Activated gamma-delta T cell treated with Interleukin-2 at 50 U/mL for 16 hours (primary cell): ENCODE measurements at places on chromosomes 5 and 9.

DNA sequence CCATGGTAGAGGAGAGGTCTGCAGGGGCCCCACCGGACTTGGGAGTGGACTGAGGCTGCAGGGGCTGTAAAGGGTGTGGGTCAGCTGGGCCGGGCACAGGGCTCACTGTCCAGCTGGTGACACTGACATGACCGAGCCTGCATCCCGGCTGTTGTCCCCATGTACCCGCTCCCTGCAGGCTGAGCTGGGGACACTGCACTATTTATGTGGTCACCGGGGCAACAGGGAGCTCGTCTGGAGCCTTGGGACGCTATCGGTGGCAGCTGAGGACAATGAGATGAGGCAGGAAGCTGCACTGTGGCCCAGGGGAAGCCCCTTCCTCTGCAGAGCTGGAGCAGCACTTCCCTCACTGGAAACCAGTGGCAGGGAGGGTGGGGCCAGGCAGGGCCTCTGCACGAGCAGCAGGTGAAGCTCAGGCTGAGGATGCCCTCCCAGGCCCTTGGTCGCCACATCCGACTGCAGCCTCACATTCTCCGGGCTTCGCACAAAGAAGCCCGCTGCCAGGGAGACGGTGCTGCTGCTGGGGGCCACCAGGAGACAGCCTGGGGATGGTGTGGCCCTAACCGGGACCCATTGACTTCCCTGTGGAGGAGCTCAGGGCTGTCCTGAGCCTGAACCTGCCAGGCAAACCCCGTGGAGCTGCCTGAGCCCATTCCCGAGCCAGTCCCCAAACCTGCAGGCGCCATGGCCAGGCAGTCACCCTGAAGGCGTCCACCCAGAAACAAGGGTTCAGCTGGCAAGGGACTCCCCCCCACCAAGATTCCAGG is 26.4 kb downstream of the ZDHHC11B start:
- DNase-seq = no peak

- DNase-seq = no peak
Observed at GRCh38 chr5:1948663-1949191, 66.0 kb upstream of the IRX4 start.

DNA sequence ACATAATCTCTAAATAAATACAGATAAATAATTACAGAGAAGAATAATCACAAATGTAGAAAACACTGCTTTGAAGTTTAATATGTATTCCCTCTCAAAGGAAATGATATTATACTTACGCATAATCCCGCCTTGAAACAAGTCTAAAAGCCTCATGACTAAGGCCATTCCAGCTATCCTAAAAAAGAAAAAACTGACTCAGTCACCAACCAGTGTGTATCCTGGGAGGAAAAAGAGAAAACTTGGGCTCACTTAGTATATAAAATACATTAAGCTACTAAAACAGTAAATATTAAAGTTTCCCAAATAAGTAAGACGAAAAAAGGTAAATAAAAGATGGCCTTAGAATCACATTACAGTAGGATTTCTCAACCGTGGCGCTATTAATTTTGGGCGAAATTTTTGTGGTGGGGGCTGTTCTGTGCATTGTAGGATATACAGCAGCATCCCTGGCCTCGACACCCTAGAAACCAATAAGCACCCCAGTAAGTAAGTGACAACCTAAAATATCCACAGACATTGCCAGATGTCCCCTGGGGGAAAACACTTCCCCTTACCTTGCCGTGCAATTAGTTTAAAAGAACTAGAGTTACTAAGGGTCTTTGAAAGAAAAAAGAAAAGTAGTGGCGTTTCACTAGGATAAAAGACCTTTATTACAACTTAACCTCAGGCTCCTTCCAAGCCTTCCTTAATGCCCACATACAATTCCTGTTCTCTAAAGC is 1.1 kb downstream of the HSPA9 start:
- no peak for DNase-seq

DNA sequence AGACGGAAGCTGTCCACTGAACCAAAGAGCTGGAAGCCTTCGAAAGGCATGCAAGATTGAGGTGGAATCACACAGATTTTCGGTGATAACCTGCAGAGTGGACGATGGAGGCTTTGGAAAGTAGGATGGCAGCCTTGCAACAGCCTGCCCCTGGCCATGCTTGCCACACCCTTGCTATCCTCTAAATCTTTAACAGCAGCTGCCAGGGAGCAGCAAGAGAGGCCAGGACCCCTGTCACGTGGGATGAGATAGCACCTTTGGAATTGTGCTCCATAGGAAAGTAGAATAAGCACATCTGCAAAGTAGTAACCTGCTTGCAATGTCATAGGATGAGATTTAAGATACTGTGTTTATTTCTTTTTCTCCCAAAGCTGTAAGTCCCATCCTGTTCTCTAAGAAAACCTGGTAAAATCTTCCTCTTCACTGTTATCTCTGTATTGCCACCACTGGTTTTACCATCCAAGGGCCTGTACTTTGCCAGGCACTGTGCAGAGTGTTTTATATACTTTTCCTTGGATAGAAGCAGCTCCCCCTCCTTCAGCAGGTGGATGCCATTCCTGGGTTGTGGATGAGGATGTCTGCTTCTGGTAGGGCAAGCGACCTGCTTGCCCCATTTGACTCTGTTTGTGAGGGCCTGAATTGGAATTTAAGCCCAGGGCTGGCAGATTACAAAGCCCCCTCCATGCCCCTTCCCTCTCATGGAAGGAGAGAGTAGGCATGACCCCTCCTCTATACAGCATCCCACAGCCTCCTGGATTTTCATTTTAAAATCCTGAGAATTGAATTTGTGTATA is 10.1 kb downstream of the TRIO start:
- no peak for DNase-seq

DNA sequence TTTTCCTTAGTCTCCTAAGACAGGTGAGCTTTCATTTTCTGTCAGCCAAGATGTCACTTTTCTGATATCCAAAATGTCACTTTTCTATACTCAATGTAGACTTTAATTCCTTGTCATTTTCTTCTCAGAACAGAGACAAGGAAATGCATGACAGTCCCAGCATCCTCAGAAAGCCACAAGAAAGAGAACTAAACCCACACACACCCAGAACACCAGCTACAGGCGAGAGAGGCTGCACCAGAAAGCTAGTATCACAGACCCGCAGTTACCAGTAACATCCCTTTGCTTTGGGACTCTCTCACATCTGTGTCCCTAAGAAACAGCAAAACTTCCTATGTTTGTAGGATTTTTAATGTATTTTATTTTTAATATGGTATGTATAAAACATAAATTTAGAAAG is 17.1 kb downstream of the TRMO start:
- peak; percentile 54 for DNase-seq

- no peak for DNase-seq
Observed at GRCh38 chr9:8188723-8189407, 389.3 kb upstream of the DMAC1 start.

- DNase-seq = no peak
Observed at GRCh38 chr5:132037353-132037752, 23.1 kb upstream of the IL3 start.

DNA sequence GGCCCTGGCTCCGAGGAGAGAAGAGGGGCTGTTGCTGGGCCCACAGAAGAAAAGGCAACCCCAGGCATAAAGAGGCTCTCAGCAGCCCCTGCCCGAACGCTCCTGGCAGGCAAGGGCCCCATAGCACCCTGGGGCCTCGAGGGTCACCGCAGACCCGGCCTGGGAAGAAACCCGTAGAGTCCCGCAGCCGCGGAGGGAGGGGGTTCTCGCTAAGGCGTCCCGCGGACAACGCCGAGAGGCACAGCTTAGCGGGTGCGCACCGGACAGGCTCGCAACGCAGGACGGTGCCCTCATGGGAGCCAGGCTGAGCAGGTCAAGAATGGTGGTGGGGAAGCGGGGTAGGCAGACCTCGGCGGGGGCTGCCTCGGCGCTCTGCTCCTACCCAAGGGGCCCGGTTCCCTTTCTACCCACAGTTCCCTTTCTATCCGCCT is 6.7 kb downstream of the PITX1 start:
- DNase-seq = no peak

GRCh38 chr5:94402096-94402495 is 216.3 kb downstream of the KIAA0825 start:
- no peak for DNase-seq

DNA sequence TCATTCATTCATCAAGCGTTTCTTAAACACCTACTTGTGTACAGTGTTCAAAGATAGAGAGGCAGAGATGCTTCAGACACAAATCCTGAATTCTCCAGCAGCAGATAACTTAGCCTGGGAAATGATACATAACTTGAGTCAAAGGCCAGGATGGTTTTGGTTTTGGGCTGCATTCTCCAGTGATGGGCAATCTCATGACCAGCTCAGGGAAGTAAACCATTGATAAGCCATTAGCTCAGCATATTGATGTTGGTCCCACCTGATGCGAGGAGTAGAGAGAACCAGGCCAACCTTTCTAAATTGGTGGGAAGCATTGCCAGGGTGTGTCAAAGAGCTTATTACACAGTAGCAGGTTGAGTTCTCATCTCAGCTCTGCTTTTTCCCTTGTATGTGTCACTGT is 53.0 kb downstream of the SH3RF2 start:
- no peak for DNase-seq

DNA sequence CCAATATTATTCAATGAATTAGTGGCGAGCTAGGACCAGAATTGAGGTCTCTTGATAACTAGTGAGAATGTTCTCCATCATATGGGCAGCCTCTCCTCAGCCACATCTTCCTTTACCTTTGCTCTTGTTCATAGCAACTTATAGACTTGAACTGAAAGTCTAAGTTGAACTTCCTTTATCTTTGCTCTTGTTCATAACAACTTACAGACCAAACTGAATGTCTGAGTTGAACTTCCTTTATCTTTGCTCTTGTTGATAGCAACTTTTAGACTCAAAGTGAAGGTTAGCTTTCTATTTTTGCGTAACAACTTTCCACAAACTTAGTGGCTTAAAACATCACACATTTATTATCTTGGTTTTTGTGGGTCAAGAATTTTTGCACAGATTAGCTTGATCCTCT is 146.4 kb upstream of the C9orf72 start:
- DNase-seq = no peak

GRCh38 chr5:369151-369868 is 47.8 kb downstream of the AHRR start:
- DNase-seq = no peak

DNA sequence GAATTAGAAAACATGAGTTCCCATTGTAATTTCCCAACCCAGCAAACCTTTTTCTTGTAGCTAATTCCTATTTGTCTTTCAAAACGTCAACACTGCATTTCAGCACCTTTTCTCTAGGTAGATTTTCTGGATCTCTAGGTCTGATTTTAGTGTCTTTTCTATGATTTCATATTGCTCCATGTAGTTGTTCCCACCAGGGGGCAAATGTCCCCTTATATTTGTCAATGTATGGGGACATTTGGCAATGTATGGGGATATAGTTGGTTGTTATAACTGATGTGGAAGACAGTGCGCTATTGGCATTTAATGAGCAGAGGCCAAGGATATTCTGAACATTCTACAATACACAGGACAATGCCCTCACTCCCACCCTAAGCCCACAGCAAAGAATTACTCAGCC is 273.9 kb upstream of the ADRA1B start:
- DNase-seq = no peak

DNA sequence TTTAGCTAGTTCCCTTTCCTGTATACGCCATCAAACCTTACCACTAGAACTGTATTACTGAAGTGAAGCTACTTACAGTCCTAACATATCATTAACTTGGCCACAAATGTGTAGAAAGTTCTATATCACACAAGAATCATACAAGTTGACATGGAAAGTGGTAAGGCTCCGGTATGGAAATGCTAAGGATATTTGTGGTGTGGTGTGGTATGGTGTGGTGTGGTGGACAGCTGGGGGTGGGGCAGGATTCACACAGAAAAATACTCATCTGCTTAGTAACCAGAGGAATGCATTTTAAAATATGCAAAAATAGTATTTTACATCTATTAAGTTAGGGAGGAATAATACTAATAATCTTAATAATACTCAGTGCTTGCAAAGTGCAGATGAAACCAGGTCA is 69.4 kb downstream of the TRPC7 start:
- DNase-seq = no peak

DNA sequence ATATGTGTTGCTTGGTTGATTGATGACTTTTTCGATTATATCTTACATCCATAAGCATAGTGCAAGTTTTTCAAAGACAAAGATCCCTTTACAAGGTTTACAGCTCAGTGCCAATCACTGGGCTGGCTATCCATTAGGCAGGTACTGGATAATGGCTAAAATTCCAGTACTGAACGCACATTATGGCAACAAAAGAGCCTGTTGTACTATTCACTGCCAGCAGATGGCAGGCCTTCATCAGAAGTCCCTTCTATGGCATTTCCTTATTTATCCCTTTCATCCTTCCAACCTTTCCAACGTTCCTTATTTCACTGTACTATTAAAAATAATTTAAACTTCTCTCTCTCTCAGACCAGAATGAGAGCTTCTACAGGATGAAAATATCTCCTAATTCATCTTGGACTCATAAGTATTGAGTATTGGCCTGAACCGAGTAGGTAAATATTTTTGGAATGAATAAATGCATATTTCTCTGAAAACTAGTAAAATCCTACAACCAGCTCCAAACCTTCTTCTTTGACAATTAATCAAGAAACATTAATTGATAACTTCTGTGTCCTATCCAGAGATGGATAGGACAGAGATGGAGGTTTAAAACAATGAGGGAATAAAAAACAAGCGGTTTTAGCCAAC is 6.7 kb upstream of the WNT8A start:
- DNase-seq = peak; percentile 36

GRCh38 chr5:178068293-178068692 is 45.0 kb upstream of the N4BP3 start:
- DNase-seq = no peak

GRCh38 chr5:127096328-127096993 is 23.2 kb upstream of the C5orf63 start:
- DNase-seq = no peak

DNA sequence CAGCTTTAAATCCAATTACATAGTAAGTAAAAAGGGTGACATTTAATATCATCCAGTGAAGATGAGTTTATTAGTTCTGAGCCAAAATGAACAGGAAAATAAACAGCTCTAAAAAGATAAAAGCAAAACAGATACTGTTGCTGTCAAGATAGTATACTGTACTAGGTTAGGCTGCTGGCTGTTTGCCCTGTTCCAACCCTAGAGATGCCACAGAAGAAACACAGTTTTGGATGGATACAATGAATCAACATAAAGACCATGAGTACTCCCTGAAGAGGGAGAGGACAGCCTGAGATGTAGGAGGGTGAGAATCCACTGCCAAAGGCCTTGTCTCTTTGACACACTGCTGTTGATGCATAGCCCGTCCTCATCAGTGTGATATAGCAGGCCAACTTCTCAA is 1302.7 kb downstream of the EFNA5 start:
- DNase-seq = no peak

DNA sequence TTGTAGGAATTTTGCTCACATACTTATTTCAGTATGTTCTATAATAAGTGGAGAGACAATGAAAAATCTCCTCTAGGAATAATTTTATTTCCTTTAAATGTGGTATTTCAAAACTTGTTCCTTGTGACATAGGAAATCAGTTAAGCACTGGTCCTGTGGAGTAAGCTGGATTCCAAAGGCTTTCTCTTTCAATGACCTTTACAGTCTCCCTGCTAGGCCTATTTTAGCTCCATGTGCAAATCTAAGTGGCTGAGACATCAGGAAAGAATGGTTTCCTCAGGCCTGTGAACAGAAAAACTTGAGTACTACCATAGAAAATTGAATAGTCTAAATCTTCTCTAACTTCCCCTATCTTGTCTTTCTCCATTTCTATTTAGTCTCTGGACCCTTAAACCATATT is 514.2 kb upstream of the TLE4 start:
- no peak for DNase-seq

- no peak for DNase-seq
Observed at GRCh38 chr9:134366223-134367031, 40.2 kb downstream of the RXRA start.
